D341Med (cell line): ENCODE measurements at places on chromosomes 12 and 14.

- no peak for DNase-seq
Observed at GRCh38 chr12:501722-502447, 42.1 kb downstream of the B4GALNT3 start.

- no peak for DNase-seq
Observed at GRCh38 chr12:26014085-26014484, 55.6 kb downstream of the RASSF8 start.

- peak; percentile 37 for DNase-seq
Observed at GRCh38 chr14:83940253-83940652, 1589.7 kb upstream of the FLRT2 start.

DNA sequence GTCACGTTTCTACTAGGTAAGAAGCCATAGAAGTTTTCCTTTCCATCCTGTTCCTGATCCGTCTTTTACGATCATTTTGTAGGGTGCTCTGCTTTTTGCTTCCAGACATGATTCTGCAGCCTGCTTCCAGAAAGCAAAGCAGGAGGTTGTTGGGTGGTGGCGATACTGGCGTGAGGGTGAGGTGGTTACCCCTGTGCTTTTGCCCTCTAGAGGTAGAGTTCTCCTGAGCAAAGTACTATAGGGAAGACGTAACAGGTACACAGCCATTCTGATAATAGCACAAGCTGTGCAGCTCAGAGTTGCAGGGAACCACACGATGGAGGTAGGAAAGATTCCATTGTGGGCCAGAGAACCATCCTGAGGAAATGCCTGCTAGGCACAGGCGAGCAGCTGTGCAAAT is 186.0 kb downstream of the PAH start:
- no peak for DNase-seq

- no peak for DNase-seq
Observed at GRCh38 chr14:94998685-94999084, 158.6 kb downstream of the DICER1 start.

GRCh38 chr14:54503486-54503885 is 6.2 kb upstream of the CGRRF1 start:
- DNase-seq: no peak

DNA sequence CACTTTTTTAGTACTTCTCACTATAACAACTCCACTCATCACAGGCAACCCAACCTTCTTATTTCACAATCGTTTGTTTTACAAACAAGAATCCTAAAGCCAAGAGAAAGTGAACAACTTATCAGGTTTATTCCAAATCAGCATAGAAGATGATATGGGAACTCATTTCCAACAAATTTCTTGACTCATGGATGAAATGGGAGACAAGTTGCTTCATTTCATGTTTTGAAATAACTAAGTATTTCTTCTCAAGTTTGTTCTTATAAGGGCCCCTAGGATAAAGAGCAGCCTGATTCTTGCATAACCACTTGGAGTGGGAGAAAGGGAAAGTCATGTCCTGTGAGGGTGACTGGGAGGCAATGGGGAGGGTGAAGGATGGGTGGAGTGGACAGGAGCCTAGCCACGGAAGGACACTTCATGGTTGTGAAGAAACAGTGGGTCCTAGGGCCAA is 168.3 kb downstream of the DUSP6 start:
- DNase-seq: no peak

DNA sequence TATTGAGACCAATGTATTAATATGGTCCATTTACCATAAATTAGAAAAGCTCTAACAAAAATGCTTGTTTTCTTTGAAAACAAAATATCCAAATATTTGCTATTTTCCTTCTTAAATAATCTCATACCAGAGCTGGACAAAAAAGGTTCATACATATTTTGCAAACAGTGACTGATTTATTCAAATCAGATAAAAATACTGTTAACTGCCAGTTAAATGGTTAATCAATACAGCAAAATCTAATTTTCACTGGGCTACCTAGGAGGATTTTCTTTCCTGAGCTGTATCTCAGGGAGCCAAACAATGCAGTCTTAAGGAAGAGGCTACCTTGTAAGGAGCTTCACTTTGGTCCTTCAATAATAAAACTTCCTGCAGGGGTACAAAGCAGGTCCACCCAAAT is 2.0 kb downstream of the FERMT2 start:
- no peak for DNase-seq

- peak; percentile 42 for DNase-seq
Observed at GRCh38 chr12:91109148-91109564, 2.1 kb downstream of the LUM start.

DNA sequence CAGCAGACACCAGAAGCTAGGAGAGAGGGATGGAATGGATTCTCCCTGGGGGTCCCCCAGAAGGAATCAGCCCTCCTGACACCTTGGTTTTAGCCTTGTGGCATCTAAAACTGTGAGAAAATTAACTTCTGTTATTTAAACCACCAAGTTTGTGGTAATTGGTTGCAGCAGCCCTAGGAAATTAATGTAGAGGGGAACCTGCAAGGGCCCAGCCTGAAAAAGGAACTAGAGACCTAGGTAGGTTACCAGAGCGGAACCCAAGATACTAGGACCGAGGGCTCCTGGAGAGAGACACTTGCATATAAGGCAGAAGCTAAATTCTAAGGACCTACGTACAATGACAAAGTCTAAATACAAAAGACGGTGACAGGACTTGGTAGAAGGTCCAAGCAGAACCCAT is 8.1 kb upstream of the DENND5B start:
- DNase-seq: no peak
